ENCODE measurements at places on chromosomes 1 and 21. TPM values are rescaled to one million over a fixed set of nuclear protein-coding genes. Genes with fewer than 3 reads are reported as not detected.

Gene TMCC2
- 13.6 TPM for total RNA-seq

Gene VANGL1
- total RNA-seq: 37.1 TPM

Gene TTC39A
- total RNA-seq: 11.6 TPM

Gene STIL
- total RNA-seq: 55.5 TPM

Gene C1orf115
- 5.8 TPM for total RNA-seq

Gene SERTAD4
- 8.7 TPM for total RNA-seq

Gene IFFO2
- 19.6 TPM for total RNA-seq

Gene KCNJ6
- not detected for total RNA-seq

Gene RPTN
- total RNA-seq: not detected

Gene PLA2G2A
- total RNA-seq: not detected

Gene SYT2
- total RNA-seq: 3.6 TPM

Gene HTR6
- total RNA-seq: 0.45 TPM

Gene NBPF3
- 28.0 TPM for total RNA-seq

Gene F13B
- not detected for total RNA-seq

Gene AGMAT
- total RNA-seq: 6.9 TPM

Measured in H7 (cell line).